ENCODE measurements at places on chromosomes 2 and 18.
A peak's percentile ranks its signal among the peaks of the same experiment; 100 is the strongest.

DNA sequence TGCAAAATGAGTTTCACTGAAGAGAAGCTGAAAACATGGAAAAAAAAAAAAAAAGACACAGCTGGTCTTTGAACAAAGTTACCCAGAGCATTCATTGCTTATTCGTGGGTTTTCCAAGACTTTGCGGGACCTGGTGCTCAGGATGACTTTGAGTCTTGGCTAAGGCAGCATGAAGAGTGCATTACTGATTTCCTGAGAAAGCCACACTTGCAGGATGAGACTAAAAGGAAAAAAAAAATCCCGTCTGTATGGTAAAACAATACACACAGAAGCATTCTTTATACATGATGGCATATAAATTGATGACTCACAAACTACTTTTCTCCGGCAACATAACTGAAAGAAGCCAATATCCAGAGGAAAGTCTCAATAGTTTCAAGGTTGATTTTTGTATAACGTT is 195.4 kb downstream of the SPP2 start:
- DNase-seq = no peak

- no peak for DNase-seq
Observed at GRCh38 chr2:41949883-41950665, 97.7 kb upstream of the PKDCC start.

DNA sequence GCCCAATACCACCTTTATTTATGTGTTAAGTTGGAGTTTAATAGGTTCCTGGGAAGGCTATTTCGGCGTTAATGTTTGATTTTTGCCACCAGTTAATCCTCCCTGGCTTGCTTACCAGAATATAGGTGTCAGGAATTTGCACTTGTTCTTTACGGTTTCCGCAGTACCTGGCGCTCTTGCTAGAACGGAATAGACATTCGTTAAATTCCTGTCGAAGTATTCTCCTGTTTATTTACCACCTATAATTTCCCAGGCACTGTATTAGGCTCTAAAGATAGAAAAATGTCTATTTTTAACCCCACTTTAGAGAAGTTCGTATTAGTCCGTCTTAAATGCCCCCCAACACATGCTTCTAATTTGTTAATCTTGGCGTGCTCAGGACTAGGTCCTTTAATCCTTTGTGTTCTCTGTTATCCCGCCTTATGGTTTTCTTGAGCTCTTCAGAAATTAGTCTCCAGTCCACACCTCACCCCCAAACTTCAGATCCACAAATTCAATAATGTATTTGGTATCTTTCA is 575 bp downstream of the CCDC150 start:
- DNase-seq = no peak

- DNase-seq = peak; percentile 54
Observed at GRCh38 chr18:2656237-2656980, 883 bp downstream of the SMCHD1 start.

GRCh38 chr18:55124078-55124763 is 165.0 kb upstream of the CCDC68 start:
- DNase-seq = no peak

- DNase-seq = no peak
Observed at GRCh38 chr2:145010635-145011034, 490.7 kb upstream of the ZEB2 start.

Measured in CD8-positive, alpha-beta T cell (primary cell).